ENCODE measurements at places on chromosomes 4 and X.

GRCh38 chrX:45164021-45164621 lies 36.6 kb downstream of the DIPK2B start:
- no peak for DNase-seq

DNA sequence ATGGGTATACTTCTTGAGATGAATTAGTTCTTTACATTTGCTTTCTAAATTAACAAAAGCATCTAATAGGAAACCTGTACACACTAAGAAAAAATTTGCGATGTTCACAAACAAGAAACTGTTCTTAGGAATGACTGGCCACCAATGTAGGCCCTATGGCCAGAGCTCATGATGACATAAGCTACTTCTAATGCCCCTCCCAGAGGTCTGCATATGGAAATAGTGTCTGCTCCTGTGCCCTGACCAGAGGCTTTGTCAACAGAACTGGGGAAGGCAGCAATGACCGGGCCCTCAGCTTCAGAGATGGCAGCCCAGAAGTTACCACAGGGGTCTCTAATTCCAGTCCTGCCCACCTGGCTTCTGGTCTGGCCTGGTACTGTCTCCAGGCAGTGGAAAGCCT lies 15.0 kb upstream of the BCLAF3 start:
- no peak for DNase-seq

DNA sequence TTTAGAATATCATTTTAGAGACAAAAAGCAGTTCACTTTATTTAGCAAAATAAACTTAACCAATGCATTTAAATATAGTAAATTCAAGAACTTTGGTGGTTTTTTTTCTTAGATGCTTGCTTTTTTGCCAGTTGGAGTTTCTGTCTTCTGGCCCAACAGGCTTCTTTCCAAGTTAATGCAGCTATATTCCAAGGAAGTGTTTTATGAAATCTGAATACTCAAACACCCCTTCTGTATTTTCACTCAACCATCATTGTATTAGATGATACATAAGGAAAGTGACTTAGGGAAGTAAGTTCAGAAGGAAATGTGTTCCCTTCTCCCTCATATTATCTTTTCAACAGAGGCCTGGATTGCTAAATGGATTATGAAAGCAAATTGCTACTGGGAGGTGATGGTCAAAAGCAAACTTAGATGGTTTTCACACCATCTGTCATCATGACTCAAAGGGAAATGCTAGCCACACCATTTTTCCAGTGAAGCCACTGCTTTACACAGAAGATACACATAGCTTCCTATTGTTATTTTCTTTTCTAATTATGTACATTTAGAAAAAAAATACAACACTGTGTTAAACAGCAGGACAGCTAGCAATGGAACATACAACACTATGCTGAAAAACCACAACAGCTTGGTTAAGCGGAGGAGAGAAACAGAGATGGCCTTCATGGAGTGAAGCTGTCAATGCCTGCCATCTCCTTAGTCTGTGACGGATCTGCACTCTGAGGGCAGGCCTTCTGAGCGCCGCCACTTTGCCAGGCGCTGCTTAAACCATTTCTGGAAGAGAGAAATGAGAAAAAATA lies 32.9 kb downstream of the HOPX start:
- no peak for DNase-seq

- no peak for DNase-seq
Observed at GRCh38 chr4:152415980-152416379, 119.9 kb downstream of the FBXW7 start.

DNA sequence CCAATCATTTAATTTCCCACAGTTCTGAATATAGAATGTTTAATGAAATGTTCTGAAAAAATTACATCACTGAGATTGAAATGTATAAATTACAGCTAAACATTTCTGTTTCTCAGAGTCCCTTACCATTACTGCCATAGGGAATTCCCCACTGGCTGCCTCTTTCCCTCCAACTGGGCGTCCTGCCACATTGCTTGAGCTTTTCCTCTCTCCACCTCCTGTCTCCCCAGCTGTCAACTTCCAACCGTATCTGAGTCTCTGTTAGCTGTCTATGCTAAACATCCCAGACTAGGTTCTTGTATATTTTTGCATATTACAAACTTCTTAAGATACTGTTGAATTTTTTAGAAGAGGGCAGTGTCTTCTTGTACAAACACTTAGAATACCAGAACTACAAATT lies 407.3 kb upstream of the SLIT2 start:
- no peak for DNase-seq

GRCh38 chr4:156888762-156889161 lies 82.8 kb downstream of the PDGFC start:
- no peak for DNase-seq

DNA sequence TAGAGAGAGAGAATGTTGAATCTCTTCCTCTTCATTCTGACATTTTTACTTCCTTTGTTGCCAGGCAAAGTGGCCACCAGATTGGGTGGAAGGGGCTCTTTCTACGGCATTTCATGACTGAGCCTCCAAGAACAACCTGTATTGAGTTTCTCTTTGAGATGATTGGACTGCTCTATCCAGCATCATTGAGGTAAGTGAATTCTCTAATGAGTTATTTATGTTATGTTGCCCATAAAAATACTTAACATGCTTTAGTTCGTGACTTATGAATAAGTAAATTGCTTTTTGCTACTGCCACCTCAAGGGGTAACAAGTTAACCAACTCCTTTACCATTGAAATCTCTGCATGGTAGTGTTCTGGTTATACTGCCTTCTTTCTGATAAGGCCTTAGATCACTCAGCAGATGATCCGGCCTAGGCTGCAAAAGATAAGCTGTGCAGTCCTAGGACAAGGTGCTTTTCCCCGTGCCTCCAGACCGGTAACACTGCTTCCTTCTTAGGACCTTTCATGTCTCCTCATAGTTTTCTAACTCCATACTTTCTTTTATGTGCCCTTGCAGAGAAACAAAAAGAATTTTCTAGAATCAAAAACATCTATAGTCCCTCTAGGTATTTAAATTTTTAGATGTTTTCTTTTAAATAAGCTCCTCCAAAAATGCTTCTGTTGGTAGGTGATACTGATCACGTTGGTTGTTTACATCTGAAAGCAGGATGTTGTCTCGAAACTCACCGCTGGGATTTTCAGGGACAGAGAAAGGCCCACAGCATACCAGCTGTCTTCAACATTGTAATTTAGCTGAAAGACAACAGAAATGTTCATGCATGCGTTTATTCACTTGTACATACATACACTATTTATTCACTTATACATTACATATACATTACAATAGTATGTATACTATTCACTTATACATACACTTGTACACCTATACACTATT lies 157.1 kb upstream of the RBPJ start:
- no peak for DNase-seq

DNA sequence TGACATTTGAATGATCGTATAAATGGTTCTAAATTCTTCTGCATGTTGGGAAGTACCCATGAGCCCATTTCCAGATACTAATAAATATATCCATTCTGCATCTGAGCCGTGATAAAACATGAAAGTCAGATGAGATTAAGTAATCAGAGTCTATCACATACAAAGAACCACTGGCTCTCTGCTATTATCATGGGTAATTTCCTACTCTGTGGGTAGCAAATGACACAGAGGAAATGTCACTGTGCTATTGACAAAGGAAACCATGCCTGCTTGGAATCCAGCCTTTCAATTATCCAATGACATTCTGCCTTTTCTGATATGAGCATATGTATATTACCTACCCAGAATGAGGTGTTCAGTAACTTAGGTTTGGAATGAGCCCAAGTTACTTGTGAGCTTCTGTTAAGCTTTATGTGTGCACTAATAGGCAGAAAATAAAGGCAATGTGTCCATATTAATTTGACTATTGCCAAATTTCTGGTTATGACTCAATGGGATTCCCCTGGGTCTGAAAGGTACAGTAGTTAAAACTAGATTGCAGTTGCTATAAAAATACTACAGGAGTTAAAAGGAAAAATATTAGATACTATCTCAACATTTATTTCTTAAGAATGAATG lies 238.7 kb upstream of the KCNIP4 start:
- DNase-seq: no peak

DNA sequence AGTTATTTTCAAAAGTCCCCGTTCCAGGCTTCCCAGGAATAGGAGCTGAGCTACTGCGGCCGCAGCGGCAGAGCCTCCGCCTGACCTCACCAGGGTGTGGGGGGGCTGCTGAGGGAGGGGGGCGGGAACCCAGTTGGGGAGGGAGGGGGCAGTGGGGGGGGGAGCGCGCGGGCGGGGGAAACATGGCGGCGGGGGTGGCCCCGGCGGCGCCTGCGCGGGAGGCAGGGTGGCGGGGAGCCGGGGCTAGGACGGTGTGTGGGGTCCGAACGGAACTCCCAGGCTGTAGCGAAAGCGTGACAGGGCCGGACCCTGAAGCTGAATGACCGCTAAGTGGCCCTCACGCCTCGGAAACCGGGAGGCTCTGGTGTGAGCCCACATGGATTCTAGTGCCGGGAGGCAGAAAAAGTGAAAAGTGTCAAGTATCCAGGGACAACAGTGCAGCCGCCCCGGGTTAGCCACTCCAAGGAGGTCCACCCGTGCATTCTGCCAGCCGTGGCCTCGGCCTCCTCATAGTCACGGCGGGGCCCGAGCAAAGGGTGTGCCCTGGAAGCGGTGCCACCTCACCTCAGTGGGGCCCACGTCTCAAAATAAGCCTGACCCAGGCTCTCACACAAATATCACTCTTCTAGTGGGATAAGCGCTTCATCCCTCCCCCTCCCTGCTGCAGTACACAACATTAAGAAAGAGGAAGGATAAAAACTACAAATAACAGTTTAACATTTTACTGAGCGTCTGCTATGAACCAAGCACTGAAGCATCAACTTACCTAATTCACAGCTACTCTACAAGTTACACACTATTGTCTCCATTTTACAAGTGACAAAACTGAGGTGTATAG lies at the start of gene KLHL13:
KLHL13 (minus strand) TSS at position 98 of the 838 bp plus-strand sequence. CDS start 88,337 bp downstream, outside the sequence.
- DNase-seq: peak; percentile 62

GRCh38 chr4:188647820-188648370 lies 508.7 kb downstream of the TRIML1 start:
- no peak for DNase-seq

DNA sequence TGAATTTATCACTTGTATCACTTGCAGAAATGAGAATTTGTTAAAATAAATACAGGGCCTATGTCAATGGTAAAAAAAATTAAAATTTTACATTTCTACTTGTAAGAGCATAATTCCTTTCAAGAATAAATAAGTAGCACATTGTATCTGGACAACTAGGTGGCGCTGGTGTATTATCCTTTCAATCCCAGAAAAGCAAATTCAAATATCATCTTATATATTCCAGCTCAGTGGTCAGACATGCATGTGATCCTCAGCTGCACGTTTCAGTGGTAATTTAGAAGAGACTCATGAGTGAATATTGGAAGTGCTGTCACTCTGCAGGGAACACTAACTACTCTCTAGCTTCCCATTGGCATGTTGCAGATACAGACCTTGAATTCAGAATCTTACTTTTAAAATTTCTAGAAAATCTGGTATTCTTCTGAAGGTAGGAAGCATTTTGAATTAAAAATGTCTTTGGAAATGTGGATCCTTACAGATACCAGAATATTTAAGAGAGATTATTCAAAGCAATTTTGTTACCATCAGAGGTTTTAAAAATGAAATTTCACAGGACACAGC lies 1414.7 kb upstream of the TENM3 start:
- DNase-seq: peak; percentile 41

DNA sequence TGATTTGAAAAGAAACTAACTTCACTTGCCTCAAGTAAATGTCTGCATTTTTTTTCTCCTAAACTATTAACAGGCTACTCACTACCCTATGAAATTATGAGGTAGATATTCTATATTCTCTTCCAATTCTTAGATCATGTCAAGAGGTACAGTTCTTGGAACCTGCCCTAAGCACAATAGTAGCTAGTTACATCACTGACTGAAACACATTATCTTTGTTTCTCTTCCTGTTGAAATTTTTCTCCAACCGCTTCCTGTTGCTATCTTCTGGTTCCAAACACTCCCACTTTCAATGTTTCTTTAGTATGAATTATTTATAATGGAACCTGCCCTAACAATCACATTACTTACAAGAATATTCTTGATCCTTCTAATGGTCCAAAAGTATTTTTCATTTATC lies 5.0 kb upstream of the BANK1 start:
- no peak for DNase-seq

- DNase-seq: no peak
Observed at GRCh38 chr4:81914623-81915022, 442.9 kb upstream of the RASGEF1B start.

- peak; percentile 36 for DNase-seq
Observed at GRCh38 chr4:158624889-158625478, 46.7 kb downstream of the C4orf46 start.

GRCh38 chr4:985123-985830 lies 1.6 kb upstream of the IDUA start:
- no peak for DNase-seq

GRCh38 chr4:118682928-118683327 lies 2.3 kb upstream of the METTL14 start:
- no peak for DNase-seq

- DNase-seq: no peak
Observed at GRCh38 chr4:152206185-152206584, 329.7 kb downstream of the FBXW7 start.

DNA sequence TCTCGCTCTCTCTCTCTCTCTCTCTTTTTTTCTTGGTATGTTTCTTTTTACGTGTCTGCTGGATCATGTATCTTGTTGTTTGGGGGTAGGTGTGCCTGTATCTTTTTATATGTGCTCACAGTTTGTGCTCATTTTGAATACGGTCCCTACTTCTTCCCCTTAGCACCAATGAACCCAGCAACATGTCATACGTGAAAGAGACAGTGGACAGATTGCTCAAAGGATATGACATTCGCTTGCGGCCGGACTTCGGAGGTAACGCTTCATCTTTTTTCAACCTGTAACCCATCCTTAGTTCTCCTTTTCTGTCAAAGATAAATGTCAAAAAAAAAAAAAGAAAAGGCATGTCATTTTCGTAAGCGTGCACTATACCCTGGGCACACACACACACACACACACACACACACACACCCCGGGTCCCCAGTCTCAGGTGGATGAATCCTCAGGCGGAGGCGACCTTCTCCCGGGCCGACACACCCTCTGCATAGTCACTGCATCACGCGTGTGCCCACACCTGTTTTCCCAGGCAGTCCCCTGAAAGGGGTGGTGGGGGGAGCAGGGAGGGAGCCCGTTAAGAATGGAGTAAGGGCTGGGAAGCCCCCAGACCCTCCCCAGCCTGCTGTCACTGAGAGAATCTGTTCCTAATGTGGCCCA lies 511 bp downstream of the GABRB1 start:
- DNase-seq: no peak

DNA sequence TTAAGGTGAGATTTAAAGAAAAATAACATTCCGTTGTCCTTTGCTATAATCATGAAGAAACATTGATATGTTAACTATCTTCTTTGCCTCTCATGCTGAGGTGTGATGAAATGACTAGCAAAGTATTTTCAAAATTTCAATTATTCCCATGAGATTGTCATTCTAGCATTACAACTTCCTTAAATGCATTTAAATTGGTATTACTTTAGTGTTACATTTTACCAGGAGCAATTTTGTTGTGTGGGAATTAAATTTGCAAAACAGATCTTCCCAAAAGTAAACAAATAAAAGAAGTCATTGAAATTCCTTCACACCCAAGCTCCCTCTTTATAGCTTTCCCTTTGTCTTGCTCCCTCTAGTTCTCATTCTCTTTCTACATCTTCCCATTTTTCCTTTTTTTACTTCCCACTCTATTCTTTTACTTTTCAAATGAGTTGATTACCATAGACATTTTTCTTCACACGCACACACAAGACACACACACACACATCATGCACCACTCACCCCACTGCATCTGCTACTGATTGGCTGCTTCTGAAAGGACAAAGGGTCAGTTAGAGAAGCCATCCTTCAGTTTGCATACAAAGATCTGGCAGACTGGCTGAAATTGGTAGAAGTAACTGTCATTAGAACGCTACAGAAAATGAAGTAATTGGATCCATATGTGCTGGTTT lies 10.0 kb upstream of the APELA start:
- no peak for DNase-seq
